ENCODE measurements at places on chromosomes 4 and X. TPM values are rescaled to one million over a fixed set of nuclear protein-coding genes. Genes with fewer than 3 reads are reported as not detected.
A peak's percentile ranks its signal among the peaks of the same experiment; 100 is the strongest.

The SPANXC gene
- total RNA-seq: not detected

The GNRHR gene
- total RNA-seq: not detected

The SSR4 gene
- total RNA-seq: 140 TPM

DNA sequence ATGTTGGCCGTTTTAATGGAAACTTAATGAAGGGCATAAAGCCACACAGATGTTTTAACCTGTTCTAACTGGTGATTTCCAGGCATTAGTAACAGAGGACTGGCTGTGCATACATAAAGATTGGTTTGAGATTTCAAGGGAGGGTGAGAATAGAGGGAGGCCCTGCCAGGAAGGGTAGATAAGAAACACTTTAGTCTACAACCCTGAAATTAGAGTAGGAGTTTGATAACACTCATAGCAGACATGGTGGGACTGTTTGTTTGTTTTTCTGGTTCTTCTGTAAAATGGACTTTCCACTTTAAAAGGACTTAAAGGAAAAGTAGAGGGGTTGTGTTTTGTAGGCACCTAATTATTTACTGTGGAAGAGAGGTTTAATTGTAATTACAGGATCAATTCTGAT lies 16.2 kb downstream of the SLC4A4 start:
- no peak for DNase-seq

DNA sequence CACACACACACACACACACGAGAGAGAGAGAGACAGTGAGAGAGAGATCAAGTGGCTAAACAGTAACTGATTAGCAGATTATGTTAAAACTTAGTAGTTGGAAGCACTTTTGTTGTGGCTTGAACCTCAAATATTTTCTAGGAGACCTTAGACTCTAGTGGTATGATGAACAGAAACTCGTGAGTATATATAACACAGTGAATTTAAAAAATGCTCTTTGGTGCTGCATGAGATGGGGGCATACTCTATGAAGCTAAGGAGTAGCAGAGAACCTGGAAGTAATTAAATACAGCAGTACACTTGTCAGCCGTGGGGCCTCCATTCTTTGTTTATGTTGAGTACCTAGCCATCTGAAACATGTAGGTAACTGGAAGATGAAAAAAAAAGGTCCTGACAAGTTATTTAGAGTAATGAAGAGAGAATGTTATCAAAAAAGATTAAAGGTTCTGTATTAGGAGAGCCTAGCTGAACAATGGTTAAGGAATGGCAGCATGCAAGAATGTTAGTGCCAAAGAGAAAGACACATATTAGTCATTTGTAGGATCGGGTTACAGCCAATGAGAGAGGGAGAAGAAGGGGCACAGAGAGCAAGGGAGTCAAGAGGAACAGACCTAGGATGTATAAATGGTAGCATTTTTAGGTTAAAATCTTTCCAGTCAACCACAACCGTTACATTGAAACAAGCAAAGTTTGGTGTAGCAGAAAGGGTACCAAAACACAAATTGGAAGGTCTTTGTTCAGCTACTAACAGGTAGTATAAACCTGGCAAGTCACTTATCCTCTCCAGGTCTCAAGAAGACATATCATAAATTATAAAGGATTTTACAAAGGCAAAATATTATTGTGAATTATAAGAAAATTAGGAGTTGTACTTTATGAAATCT lies 316.7 kb upstream of the DIPK2B start:
- peak; percentile 81 for DNase-seq

- peak; percentile 19 for DNase-seq
Observed at GRCh38 chrX:151151665-151152267, 24.6 kb upstream of the GPR50 start.

All from renal cortical epithelial cell (primary cell).